ENCODE measurements at places on chromosomes 11 and 22.

DNA sequence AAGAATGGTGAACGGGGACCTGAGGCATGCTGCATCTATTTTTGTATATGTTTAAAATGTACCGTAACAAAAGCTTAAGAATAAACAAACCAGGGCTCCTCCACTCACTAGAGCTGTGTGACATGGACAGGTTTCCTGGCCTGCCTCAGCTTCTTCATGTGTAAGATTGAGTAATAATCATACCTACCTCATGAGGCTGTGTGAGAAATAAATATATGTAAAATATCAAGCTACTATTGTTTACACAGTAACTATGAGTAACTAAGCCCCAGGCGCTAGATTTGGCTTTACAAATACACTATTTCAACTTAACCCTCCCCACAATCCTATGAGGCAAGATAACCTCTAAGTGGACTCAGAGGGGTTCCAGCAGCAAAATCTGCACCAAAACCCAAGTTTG is 66.4 kb downstream of the SMCO4 start:
- no peak for DNase-seq

- DNase-seq, result no peak
These were observed 1.8 kb upstream of the SLC22A8 start for GRCh38 chr11:63017306-63017974.

DNA sequence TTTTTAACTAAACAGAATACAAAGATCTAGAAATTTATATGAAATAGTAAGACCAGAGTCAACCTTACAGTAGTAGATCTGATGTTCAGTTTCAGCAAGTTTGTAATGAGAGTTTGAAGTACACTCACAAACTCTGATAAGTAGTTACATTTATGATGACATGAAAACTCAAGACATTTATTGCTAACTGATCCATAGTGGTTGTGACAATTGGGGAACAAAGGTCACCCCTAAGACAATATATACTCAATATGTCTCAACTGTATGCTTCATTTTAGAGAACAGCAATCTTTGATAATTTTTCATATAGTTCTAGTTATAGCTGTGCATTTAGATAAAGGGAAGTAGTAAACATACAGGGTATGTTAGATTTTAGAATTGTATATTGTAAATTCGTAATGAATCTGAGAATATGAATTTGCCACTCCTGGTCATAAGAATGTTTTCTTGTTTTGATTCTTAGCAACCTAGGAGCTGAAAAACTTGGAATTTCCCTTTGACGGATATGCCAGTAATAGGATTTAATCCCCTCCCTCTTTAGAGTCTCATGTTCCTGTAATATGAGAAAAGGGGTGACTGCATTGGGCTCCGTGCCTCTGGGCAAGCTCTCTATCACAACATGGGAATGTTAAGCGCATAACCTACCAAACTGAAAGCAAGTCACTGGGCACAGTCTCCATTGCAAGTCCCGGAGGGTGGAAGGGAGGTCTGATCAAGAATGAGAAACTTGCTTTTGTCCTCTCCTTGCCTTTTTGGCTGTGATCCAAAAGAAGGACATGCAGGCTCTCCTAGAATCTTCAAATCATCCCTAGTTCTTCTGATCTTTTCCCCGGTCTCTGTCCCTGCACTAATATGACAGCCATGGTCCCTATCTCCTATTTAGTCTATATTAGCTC is 11.4 kb downstream of the OR10D3 start:
- peak; percentile 57 for DNase-seq

DNA sequence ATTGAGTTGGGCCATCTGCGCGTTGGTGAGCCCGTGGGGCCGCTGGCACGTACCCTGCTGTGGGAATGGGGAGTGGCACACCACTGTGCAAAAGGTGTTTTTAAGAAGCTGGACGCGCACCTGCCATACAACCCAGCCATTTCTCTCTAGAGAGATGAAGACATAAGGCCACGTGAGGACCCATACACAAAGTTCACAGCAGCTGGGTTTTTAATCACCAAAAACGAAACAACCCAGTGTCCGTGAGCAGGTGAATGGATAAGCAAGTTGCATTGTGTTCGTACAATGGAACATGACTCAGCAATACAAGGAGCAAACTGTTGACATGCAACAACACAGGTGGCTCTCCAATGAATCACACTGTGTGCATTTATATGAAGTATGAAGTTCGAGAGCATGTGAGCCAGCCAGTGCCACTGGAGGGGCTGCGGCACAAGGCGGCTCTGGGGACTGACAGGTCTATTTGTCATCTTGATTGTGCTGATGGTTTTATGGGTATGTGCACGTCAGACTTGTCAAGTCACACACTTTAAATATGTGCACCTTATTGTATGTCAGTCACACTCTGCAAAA is 30.6 kb upstream of the PANX2 start:
- DNase-seq, result no peak

DNA sequence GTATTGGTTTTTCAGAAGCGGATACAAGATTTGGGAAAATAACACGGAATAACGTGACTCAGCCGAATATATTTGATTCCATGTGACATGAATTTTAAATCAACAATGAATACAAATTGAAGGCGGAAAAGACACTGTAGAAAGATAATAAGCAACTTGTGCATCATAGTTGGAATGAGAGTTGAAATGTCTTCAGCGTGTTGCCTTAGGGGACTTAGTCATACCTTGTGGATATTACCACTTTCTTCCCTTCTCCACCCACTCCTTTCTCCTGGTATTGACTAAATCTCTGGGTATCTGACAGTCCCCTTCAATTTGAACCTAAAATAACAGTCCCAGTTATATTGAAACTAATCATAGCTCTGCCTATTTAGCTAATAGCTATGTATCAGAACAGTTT is 2373.1 kb upstream of the RAG2 start:
- DNase-seq, result no peak

- DNase-seq, result no peak
These were observed 6.2 kb downstream of the ALDH3B1 start for GRCh38 chr11:68016161-68016903.

DNA sequence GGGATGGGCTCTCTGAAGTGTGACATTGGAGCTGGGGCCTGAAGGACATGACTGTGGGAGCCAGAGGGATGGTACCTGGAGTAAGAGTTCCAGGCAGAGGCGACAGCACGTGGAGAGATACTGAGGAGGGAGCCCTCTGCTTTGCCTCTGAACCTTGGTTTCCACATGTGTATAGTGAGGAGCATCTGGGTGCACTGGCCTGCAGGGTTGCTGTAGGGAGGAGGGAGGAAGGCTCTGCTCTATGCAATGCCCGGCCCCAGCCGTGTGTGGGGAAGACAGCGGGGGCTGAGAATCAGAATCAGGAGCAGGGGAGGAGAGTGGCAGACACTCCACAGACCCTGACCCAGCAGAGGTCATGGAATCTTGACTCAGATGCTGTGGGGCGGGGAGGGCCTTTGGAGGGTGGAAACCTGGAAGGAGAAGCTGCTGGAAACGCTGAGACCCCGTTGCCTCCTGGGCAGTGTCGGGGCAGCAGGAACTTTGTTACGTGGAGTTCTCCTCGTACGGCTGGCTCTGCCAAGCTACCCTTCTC is 4.0 kb downstream of the SCYL1 start:
- DNase-seq, result no peak

GRCh38 chr11:73271936-73272679 is at the start of gene P2RY6:
P2RY6 (plus strand) TSS chr11:73272338; CDS start chr11:73296519, 24,181 bp downstream.
- DNase-seq, result no peak

DNA sequence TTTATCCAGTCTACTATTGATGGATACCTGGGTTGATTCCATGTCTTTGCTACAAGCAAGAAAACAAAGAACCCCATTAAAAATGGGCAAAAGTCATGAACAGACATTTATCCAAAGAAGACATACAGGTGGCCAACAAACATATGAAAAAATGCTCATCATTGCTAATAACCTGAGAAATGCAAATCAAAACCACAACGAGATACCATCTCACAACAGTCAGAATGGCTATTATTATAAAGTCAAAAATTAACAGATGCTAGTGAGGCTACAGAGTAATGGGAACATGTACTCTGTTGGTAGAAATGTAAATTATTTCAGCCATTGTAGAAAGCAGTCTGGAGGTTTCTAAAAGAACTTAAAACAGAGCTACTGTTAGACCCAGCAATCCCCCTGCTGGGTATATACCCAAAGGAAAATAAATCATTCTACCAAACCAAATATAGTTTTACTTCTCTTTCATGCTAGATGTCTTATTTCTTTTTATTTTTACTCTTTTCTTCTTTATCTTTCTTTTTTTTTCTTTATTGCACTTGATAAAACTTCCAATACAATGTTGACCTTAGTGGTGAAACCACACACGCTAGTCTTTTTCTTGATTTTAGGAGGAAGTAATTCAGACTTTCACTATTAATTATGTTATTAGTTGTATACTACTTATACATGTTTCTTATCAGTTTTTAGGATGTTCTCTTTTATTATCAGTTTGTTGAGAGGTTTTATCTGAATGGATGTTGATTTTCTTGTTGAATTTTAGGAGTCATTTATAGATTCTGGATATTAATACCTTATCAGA is 14.3 kb downstream of the TRIM22 start:
- DNase-seq, result no peak

DNA sequence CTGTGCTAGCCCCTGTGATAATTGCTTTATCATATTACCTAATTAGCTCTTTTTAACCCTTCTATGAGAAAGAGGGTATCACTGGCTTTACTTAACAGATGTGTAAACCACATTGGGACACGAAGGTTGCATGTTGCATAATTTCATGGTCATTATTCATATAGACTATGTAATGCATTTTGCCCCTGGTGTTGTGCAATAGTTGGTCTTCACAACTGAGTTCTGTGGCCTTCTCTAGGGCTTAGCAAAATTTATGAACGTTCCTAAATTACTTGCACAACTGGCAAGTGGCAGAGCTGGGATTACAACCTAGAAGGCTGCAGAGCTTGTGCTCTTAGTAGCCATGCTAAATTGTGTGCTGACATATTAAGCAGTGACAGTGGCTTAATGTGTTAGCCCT is 34.6 kb upstream of the PDGFD start:
- DNase-seq, result no peak

GRCh38 chr11:72352859-72353551 is 81.3 kb downstream of the CLPB start:
- peak; percentile 53 for DNase-seq

- no peak for DNase-seq
These were observed 4.4 kb downstream of the CACNA1I start for GRCh38 chr22:39574779-39575551.

DNA sequence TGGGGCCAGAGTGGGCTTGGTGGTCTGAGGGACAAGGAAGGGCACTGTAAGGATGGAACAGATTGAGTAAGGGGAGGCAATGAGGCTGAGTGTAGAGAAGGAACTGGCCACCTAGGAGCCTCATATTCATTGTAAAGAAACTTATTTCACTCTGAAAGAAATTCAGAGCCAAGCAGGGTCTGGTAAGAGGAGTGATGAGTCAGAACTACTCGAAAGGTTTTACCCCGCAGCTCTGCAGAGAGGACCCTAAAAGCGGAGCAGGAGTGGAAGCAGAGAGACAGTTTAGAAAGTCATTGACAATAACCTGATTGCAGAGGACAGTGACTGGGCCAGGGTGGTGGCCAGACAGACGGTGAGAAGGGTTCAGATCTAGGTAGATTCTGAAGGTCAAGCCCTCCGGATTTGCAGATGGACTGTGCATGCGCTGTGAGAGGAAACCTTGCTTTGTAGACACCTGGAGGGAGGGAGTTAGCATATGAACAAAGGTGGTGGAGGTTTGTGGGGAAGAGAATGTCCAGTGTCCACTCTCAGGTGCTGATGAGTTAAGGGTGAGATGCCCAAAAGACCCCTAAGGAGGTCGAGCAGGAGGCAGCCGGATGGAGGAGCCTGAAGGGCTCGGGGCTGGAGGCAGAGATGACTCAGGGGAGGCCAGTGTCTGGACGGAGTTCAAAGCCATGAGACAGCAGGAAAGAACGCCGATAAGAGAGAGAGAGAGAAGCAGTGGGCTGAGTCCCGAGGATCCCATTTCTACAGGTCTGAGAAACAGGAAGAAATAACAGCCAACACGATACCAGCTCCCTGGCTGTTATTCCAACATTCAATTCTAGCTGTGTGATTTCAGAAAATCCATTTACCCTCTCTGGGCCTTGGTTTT is 546.0 kb downstream of the BRD1 start:
- no peak for DNase-seq

DNA sequence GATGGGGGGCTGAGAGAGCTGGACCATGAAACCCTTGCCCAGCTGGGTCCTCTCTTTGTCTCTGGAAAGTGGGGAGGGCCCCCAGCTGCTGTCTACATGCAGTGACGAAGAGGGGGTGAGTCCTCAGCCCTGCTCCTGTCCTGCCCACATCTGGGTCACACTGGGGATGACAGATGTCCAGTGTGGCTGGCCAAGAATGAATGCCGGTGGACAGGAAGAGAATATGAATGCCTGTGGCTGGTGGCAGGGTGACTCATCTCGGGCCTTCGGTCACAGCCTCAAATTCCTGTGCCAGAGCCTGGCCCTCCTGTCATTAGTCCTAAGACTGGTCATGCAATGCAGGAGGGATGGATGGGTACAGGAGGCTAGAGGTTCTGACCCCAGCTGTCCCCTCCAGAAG is 2.2 kb upstream of the PNPLA3 start:
- no peak for DNase-seq

GRCh38 chr11:108559340-108559739 is 34.2 kb downstream of the EXPH5 start:
- peak; percentile 71 for DNase-seq

- DNase-seq, result no peak
These were observed 11.1 kb downstream of the OR5B3 start for GRCh38 chr11:58395581-58395980.

DNA sequence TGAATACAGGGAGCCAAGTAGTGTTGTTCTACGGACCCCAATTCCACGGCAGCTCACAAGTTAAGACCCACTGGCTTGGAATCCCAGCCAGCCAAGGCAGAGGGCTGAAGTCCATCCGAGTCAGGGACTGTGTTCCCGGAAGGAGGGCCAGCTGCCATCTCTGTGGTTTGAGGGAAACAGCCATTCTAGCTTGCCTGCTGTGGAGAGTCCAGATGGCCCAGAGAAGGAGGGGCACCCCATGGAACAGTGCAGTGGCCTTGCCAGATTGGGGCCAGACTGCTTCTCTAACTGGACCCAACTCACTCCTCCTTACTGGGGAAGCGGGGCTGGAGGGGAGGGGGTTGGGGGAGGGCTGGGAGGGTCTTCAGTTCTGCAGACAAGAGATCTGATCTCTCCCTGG is 156.4 kb downstream of the FAM181B start:
- no peak for DNase-seq

- no peak for DNase-seq
These were observed 120.9 kb upstream of the MTNR1B start for GRCh38 chr11:92848578-92848977.

DNA sequence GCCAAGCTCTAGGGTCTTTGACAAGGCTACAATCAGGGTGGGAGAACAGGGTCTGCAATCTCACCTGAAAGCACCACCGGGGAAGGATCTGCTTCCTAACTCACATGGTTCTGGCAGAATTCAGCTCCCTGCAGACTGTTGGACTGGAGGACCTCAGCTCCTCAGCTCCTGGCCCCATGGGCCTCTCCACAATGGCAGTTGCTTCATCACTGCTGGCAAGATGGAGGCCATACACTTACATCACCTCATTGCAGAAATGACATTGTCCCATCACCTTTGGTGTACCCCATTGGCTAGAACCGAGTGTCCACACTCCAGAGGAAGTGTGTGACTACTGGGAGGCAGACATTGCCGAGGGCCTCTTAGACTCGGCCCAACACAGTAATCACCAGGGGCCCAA is 20.9 kb upstream of the MPPED1 start:
- DNase-seq, result no peak

GRCh38 chr22:20803696-20804324 is 29.9 kb downstream of the SERPIND1 start:
- no peak for DNase-seq

- peak; percentile 44 for DNase-seq
These were observed 31.2 kb upstream of the TRIM29 start for GRCh38 chr11:120168960-120169681.
